ENCODE measurements at places on chromosomes 3 and 15. TPM values are rescaled to one million over a fixed set of nuclear protein-coding genes. Genes with fewer than 3 reads are reported as not detected.

DNA sequence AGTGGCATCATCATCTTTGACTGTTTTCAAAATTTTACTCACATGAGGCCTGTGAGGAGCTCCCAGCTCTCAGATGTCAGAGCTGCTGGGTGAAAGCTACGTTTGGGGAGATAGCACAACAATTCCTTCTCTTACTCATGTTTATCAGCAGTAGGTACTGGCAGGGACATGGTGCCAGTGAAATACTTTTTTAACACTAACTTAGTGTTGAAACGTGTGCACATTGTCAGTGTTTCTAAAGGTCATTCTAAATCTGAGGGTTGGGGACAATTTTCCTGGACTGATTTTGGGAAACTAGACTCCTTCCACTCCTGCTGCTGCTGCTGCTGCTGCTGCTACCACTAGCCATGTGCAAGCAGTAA is 487.4 kb downstream of the PDCD6IP start:
- no peak for DNase-seq

DNA sequence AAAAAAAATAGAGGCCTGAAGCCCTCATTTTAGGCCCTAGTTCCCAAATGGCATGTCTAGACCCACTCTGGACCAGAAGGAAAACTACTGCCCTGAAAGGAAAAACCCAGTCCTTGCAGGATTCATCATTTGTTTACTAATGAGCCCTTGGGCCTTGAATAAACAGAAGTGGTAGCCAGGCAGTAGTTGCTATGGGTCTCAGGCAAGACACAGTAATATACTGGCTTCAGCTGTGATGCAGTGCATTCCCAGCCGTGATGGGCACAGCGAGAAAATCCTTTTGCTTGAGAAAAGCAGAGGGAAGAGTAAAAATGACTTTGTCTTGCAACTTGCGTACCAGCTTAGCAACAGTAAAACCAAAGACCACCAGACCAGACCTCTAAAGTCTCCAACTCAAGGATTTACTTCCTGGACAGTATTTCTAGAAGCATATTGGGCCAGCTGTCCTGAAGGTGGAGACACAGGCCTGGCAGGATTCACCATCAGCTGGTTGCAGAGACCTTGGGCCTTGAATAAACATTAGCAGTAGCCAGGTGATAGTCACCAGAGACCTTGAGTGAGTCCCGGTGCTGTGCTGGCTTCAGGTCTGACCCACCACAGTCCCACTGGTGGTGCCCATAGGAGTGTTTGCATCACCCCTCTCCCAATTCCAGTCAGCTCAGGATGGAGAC is 208.3 kb upstream of the SLITRK3 start:
- DNase-seq = no peak

DNA sequence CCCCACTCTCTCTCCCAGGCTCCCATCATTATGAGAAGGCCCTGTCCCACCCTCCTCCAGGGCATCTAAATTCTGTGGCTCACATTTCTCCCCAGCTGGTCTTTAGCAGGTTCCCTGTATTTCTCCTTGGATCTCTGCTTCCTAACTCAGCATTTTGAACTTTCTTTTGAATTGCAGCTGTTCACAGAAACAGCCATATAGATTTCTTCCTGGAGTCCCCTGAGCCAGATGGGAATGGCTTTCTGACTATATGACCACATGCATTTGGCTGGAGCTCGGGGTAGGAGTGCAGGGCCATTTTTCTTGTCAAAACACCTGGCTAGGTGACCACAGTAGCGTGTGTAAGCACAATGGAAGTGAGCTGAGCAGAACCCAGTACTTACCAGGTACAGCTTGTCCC is 22.0 kb downstream of the RBP2 start:
- DNase-seq = no peak

TMEM115 gene
- polyA plus RNA-seq = 49.0 TPM

LDHAL6B gene
- 0.33 TPM for polyA plus RNA-seq
